ENCODE measurements at places on chromosomes 4 and X. TPM values are rescaled to one million over a fixed set of nuclear protein-coding genes. Genes with fewer than 3 reads are reported as not detected.

The CMC4 gene
- total RNA-seq: 11.5 TPM

The LNX1 gene
- 3.4 TPM for total RNA-seq

The SYTL5 gene
- 66.9 TPM for total RNA-seq

The POLR2B gene
- total RNA-seq: 164 TPM

The CSAG1 gene
- 60.4 TPM for total RNA-seq

The CXorf65 gene
- total RNA-seq: not detected

The TRPC5OS gene
- total RNA-seq: not detected

The MAP9 gene
- 6.5 TPM for total RNA-seq

The CTAG1B gene
- total RNA-seq: 66.2 TPM

The NOCT gene
- total RNA-seq: 35.2 TPM

The ANKRD50 gene
- total RNA-seq: 27.1 TPM

The ZNF674 gene
- total RNA-seq: 4.9 TPM

The DOCK11 gene
- total RNA-seq: 5.5 TPM

The TNIP3 gene
- not detected for total RNA-seq

The TRO gene
- total RNA-seq: 3.3 TPM

The PLK4 gene
- 45.1 TPM for total RNA-seq

The NHSL2 gene
- total RNA-seq: not detected

The TLR10 gene
- total RNA-seq: 0.05 TPM

The CXCL10 gene
- total RNA-seq: not detected

The FAM47A gene
- not detected for total RNA-seq

The AMOT gene
- 9.4 TPM for total RNA-seq

The TMEM47 gene
- 6.8 TPM for total RNA-seq

The GPR119 gene
- total RNA-seq: not detected

The POLN gene
- total RNA-seq: not detected

The GPM6B gene
- 0.23 TPM for total RNA-seq

The TMPRSS11F gene
- not detected for total RNA-seq

The MAGEA12 gene
- total RNA-seq: 115 TPM

The FMR1NB gene
- not detected for total RNA-seq

The AASDH gene
- 9.7 TPM for total RNA-seq

The LYAR gene
- total RNA-seq: 97.9 TPM

The CENPVL2 gene
- not detected for total RNA-seq

The GSTCD gene
- 12.8 TPM for total RNA-seq

The TNMD gene
- not detected for total RNA-seq

The CLIC2 gene
- total RNA-seq: not detected

The HS3ST1 gene
- total RNA-seq: 8.9 TPM

The ZDHHC9 gene
- total RNA-seq: 7.7 TPM

The RAP2C gene
- 10.4 TPM for total RNA-seq

The RTL9 gene
- total RNA-seq: 0.23 TPM

The SPOCK3 gene
- total RNA-seq: 1.4 TPM

The FGFBP2 gene
- 2.3 TPM for total RNA-seq

The EDNRA gene
- total RNA-seq: 3.4 TPM

The CORIN gene
- 0.30 TPM for total RNA-seq

The NAT8L gene
- total RNA-seq: 6.1 TPM

The AFAP1 gene
- total RNA-seq: 73.9 TPM

The GYPA gene
- not detected for total RNA-seq

The S100G gene
- total RNA-seq: not detected

The POU4F2 gene
- not detected for total RNA-seq

The TMEM131L gene
- total RNA-seq: 5.7 TPM

The KDR gene
- total RNA-seq: 0.72 TPM

The NHS gene
- total RNA-seq: 11.5 TPM

The MOB1B gene
- total RNA-seq: 5.6 TPM

The RHOXF1 gene
- total RNA-seq: not detected

The KIAA1210 gene
- total RNA-seq: not detected

The SPIN2A gene
- 0.57 TPM for total RNA-seq

The CNGA1 gene
- 1.1 TPM for total RNA-seq

The LUZP4 gene
- total RNA-seq: not detected

The PDE6B gene
- 4.5 TPM for total RNA-seq
